ENCODE measurements at places on chromosomes 13 and 19.

GRCh38 chr13:20995245-20995838, 66.0 kb downstream of the LATS2 start:
- DNase-seq, result no peak

DNA sequence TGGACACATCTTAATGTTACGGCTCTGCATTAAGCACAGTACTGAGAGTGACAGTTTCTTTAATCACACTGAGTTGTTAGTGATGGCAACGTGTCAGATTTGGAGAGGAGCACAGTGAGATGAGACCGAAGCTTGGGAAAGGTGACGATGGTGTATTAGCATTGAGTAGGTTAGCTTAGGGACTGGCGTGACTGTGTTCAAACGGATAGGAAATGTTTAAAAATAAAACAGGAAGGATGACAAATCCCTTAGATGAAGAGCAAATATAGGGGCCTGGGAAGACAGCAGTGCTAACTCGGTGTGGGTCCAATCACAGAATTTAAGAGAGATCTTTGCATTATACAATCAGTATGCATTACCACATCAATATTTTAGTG, 384.3 kb downstream of the HS6ST3 start:
- no peak for DNase-seq

DNA sequence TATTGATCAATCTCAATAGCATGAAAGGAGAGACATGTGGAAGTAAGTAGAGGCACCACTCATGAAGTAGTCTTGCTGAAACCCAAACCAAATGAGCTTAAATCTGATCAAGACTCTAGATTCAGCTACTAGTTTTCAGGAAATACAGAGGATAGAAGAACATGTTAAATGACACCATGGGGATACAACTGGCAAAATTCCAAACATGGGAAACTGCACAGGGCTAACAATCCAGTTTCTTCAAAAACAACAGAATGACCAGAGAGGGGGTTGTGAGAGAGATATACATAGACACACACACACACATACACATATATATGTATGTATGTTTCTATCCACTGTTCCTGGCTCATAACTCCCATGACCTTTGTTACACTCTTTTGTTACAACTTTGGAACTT, 44.8 kb downstream of the MRPL57 start:
- DNase-seq, result no peak

- no peak for DNase-seq
Observed at GRCh38 chr13:111031531-111031961, 83.6 kb upstream of the ARHGEF7 start.

DNA sequence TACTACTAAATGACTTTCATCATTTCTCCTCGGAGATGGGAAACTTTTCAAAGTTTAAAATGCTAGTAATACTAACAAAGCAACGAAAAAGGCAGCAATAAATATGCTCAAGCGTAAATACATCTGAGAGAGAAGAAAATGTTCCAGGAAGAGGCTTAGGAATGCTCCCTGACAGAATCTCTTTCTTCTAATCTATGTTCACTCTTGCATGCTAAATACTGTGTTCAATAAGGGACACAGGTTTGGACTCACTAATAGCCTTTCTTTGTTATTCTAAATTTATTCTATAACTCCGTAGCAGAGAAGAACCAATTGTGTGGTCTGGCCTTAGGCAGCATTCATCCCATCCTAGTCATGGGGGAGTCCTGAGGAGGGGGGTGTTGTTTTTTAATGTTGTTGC, 823.0 kb downstream of the PCDH9 start:
- DNase-seq, result no peak

DNA sequence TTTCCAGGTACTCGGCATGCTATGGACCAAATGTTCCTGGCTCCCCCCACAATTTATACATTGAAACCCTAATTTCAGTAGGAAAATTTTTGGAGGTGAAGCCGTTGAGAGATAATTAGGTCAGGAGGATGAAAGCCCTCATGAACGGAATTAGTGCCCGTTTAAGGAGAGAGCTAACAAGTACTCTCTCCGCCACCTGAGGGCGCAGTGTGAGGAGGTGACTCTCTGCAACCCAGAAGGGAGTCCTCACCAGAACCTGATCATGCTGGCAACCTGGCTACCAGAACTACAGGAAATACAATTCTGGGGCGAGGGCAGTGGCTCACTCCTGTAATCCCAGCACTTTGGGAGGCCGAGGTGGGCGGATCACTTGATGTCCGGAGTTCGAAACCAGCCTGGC, 397.8 kb downstream of the SLITRK5 start:
- DNase-seq, result no peak

DNA sequence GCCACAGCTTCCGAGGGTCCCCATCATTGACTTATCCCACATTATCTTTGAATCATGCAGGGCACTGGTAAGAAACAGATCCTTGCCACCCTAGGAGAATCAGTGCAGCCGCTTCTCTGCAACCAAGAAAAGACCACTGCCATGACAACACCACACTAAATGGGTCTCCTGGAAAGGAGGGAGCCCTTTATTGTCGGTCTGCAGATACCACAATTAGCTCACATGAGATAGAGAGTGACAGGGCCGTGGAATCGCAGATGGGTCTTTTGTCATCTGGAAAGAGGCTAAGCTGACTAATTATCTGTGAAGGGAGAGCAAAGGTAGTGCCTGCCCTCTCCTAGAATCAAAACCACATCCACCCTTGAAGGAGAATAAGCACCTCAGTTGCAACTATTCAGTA, 178.3 kb upstream of the MYO16 start:
- no peak for DNase-seq

DNA sequence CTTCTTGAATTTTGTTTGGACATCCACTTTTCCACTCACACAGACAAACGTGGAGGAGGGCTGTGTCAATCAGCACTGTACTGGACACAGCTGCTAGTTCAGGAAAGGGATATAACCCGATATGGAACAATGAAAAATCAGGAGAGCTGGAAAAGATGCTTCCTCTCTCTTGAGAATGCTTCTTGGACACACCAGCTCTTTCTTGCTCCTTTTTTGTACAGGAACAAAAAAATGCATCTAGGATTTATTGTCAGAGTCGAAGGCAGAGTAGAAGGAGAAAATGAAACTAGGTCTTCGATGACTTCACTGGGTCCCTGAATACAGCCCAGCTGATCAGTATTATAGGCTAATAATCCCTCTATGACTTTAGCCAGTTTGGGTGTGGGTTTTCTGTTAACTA, 62.2 kb downstream of the PEG3 start:
- no peak for DNase-seq

DNA sequence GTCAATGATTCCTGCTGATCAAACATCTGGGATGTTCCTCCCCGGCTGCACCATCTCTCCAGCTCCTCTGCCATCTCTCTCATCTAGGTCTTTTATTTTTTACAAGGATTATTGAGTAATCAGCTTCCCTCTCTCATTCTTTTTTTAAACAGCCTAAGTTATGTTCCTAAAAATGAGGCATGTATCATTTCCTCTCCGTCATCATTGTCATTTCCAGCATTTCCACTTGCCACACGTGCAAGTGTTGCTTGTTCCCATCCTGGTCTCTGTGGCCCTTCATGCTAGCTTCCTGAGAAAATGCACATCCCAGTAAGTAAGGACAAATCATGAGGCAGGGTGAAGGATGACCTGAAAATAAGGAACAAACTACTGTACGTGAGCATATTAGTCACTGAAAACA, 102.7 kb upstream of the POSTN start:
- DNase-seq, result no peak

- DNase-seq, result no peak
Observed at GRCh38 chr13:30647824-30648521, 30.3 kb downstream of the USPL1 start.

DNA sequence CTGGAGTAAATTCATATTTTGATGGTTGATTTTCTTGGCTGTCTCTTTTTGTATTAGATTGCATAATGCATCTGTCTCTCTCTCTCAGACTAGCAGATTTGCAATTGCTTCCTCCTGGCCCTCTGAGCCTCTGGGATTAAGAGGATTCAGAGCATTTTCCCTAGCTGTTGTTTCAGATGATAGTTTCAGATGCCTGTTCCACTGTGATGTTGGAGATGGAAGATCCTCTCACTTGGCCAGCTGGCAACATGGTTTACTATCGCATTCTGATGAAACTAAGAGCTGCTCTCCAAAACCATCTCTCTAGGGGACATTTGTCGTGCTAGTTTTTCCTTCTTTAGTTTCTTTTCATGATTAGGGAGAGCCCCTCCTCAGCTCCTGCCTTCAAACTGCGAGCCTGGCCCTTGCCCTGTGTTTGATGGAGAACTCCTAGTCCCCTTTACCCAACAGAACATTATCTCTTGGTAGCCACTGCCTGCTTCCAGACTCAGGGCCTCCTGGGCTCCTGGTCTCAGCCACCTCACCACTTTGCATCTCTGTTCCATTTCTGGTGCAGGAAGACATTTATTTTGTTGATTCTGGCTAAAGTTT, 244.6 kb downstream of the B3GLCT start:
- no peak for DNase-seq

GRCh38 chr13:90414691-90415596, 932.5 kb upstream of the MIR17HG start:
- DNase-seq, result no peak
